ENCODE measurements at places on chromosomes 6 and 20. TPM values are rescaled to one million over a fixed set of nuclear protein-coding genes. Genes with fewer than 3 reads are reported as not detected.

GRCh38 chr20:16485401-16485800, 87.8 kb downstream of the KIF16B start:
- no peak for DNase-seq

- DNase-seq = no peak
Measured at GRCh38 chr6:110334423-110335180, 23.5 kb downstream of the METTL24 start.

DNA sequence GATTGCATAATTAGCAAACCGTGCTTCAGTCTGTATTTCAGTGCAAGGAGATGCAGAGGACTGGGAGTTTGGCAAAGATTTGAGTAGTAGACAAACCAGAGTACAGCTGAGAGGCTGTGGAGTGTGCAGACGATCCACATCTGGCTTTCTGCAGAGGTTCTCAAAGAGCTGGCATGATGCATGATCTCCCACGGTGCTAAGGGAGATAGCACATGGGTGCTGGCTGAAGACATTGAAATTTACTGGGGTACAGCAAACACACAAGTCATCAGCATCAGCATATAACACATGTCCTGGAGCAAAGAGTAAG, 79.0 kb upstream of the FAM184A start:
- DNase-seq = no peak

- DNase-seq = peak; percentile 53
Measured at GRCh38 chr6:11330413-11330760, 97.9 kb upstream of the NEDD9 start.

DNA sequence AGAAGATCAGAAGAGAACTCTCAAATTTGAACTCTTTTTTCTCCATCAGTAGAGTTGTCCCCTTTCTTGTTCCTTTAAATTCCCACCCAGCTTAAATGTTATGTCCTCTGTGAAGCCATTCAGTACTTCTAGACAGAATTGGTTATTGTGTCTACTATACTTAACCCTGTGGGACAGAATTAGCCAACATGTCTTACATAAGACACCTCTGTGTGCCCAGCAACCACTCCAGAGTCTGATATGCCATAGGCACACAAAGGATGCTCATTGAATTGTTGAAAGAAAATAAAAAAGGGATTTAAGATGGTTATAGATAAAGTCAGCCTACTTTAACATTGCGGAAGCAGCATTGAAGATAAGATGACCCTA, 77.0 kb upstream of the LTV1 start:
- no peak for DNase-seq

DNA sequence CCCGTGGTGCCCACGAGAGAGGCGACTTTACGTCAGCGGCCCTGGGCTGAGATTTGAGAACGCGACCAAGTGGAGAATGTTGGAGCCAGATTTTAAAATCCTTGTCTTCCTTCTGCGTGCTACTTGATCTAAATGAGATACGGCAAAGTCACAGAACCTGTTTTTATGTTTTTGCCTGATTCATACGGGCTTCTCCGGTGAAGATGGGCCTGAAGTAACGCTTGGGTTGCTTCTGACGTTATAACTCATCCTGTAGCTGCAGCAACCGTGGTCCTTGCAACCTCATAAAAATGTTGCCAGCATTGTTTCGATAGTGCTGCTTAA, 462 bp upstream of the SLC35B3 start:
- no peak for DNase-seq

DNA sequence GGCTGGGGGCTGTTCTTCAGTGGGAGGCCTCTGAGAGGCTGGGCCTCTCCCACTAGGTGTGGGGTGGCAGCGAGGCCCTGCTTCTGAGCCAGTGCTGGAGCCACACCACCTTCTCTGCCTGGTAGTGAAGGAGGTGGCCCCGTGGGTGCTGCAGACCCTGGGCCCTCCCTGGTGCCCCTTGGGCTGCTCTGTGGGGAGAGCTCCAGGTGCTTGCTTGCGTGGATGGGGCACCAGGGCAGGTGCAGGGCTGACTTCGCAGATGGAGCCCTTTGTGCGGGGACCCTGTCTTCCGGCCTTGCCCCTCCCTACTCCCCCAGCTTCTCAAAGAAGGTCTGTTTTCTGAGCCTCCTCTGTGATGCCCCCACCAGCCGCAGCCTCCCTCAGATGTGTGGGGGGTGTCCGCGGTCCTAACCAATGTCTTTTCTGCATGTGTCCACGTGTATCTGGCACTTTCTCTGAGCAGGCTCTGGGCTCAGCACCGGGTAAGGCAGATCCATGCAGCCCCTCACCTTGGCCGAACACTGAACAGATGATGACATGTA, 17.2 kb upstream of the MYT1 start:
- no peak for DNase-seq

DNA sequence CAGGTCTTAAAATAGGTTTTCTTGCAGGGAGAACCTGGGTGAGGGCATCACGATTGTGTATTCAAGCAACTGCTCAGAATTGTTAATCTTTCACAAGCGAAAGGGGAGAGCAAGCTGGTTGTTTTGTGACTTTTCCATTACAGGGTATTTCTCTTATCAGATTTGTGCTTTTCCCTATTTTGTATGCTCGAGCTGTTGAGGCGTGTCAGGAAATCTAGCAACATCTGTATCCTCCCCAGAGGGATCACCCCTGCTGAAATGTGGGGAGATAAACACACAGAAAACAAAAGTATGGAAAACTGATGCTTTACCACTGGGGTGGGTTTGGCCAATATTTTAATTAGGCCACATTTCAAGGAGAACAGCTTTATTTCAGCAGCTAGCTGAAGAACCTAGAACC, 187.0 kb downstream of the DTNBP1 start:
- DNase-seq = no peak

DNA sequence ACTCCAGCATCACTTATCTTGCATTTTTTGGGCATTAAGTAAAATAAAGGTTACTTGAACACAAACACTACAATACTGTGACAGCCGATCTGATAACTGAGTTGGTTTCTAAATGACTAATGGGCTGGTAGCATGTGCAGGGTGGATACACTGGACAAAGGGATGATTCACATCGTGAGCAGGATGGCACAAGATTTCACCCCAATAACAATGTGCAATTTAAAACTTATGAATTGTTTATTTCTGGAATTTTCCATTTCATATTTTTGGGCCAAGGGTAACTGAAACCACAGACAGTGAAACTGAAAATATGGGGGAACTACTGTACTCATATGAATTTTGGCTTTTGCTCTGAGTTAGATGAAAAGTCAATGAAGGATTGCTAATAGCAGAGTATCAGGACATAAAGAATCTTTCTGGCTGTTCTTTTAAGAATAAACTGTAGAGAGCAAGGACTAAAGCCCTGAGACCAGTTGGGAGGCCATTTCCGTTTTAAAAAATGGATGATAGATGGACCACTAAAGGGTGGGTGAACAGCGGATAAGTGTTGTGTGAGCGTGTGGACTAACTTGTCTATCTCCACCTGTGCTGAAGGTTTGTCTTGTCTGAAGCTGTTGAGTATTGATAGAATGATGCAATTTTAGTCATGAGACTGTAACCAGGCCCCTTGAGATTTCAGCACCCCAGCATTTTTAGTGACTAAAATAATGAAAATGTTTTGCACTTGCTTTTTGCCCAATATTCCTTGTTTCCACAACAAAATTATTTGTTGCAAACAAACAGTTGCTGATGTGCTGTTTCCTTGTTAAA, 8.2 kb downstream of the SPINT3 start:
- DNase-seq = no peak

DNA sequence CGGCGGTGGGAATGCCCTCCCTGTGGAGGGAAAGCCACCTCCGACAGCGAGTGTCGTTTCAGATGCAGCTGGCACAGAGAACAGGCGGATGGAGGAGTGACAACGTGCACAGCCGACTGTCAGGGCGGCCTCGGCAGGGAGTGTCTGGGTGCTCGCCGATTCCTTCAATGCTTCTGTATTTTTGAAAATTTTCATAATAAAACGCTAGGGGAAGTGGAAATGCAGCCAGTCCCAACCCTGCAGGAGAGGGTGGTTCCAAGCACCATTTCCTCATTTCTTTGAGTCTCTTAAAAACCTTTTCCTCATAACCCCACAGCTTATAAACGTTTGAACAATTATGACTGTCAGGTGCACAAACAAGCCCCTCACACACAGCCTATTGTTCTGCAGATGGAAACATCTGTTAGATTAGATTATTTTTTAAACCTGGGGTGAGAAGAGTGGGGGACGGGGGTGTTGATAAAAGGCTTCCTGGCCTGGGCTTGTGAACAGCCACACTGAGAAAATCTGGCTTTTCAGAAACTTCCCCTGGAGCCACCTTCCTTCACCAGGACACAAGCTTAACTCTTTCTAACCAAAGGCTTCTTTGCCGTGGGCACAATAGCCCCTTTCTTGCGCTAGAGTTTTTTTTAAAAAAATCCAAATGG, 228.9 kb downstream of the ANKRD60 start:
- DNase-seq = peak; percentile 78

GRCh38 chr6:165245287-165245686, 64.1 kb downstream of the C6orf118 start:
- DNase-seq = no peak

DNA sequence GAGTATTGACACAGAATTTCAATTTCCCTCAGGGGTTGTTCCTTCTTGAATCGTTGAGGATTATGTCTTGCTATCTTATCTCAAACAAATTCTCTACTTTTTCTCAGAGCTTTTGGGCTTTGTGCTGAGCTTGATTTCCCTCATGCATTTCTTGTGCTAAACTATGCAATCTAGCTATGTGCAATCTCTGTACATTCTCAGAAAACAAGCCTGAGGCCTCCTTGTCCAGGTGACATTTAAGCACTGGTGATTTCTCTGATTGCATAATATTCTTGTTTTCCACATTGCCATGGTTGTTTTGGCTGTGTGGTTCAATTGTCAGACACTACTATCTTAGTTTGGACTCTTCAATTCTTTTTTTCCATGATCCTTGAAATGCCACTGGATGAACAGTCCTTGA, 81.2 kb upstream of the MAN1A1 start:
- no peak for DNase-seq

The CFB gene
- total RNA-seq = 1.5 TPM

The CFAP61 gene
- total RNA-seq = not detected

The PANK2 gene
- 55.3 TPM for total RNA-seq

The RSPO3 gene
- total RNA-seq = 8.6 TPM

The TNFRSF6B gene
- 0.69 TPM for total RNA-seq

The DEFB132 gene
- total RNA-seq = not detected

The ATF6B gene
- total RNA-seq = 102 TPM

The GJA10 gene
- not detected for total RNA-seq

The GSTA3 gene
- total RNA-seq = not detected

The ANKRD6 gene
- total RNA-seq = 9.6 TPM

All from endothelial cell of umbilical vein (primary cell).